ENCODE measurements at places on chromosomes 1 and 21.

DNA sequence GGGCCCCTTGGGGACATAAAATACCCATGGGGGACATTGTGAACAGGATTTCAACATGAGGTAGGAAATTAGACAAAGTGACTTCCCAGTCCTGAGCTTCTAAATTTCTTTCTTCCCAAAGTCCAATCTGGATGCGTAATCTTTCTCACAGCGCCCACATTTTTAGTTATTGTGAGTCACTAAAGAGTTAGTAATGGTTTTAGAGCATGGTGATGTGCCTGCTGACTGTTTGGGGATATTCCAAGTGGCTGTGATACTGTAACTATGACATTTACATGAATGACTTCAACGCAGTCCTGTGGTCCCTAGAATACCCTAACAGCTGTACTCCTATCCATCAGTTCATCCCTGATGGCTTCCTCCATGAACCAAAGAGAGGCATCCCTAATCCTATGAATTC is 224.0 kb upstream of the COA6 start:
- no peaks in the 10 kb centered on the region for H3K27me3 ChIP-seq
- H3K27ac ChIP-seq, result no peak overlapping the region
- DNase-seq, result no peak
- H3K36me3 ChIP-seq, result no peaks in the 10 kb centered on the region

GRCh38 chr1:209291715-209292114 is 291.8 kb upstream of the CAMK1G start:
- H3K4me1 ChIP-seq, result no peaks in the 10 kb centered on the region
- DNase-seq, result no peak
- no peak overlapping the region for H3K27ac ChIP-seq

- no peaks in the 10 kb centered on the region for H3K36me3 ChIP-seq
- no peaks in the 10 kb centered on the region for H3K4me1 ChIP-seq
- no peak overlapping the region for H3K4me3 ChIP-seq
- H3K27ac ChIP-seq, result no peak overlapping the region
These were observed 17.7 kb downstream of the SPATA46 start for GRCh38 chr1:162358928-162359327.

DNA sequence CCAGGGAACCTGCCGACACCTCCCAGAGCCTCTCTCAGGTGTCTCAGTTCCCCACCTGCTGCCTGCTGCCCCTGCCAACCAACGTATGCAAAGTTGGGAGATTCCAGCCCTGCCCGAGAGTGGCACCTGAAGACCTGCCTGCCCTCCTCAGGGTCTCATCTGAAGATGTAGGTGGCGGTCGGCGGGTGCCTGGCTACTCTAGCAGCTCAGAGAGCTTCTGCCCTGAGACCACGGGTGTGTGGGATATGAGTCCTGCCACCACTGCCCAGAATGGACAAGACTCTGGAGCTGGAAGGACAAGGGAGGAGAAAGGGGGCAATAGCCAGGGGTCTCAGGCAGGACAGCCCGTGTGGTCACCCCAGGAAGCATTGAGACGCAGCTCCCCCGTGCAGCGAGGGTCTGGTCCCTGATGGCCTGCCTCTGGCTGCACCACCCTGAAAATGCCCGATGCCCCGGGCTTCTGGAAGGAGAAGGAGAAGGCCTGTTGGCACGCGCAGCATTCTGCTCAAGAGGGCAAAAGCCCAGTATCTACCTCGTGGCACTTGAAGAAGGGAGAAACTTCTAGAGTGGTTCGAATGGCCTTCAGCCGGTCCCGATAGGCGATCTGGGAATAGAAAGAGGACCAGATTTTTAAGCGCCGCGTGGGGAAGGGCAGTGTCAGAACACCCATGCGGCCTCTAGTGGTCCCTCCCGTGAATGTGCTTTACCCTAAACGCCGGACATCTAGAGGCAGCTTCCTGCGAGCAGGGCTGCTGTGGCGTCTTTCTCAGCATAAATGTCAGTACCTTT is 88.8 kb downstream of the STUM start:
- H3K36me3 ChIP-seq, result peaks cover 11% of the 10 kb centered on the region
- no peak overlapping the region for H3K4me3 ChIP-seq
- H3K27ac ChIP-seq, result peak overlapping the region; percentile 58
- H3K4me1 ChIP-seq, result peaks cover 67% of the 10 kb centered on the region

GRCh38 chr1:234214129-234214910 is 158.9 kb upstream of the COA6 start:
- no peak for DNase-seq
- peaks cover 10% of the 10 kb centered on the region for H3K4me1 ChIP-seq
- H3K36me3 ChIP-seq, result no peaks in the 10 kb centered on the region
- H3K27me3 ChIP-seq, result no peaks in the 10 kb centered on the region

DNA sequence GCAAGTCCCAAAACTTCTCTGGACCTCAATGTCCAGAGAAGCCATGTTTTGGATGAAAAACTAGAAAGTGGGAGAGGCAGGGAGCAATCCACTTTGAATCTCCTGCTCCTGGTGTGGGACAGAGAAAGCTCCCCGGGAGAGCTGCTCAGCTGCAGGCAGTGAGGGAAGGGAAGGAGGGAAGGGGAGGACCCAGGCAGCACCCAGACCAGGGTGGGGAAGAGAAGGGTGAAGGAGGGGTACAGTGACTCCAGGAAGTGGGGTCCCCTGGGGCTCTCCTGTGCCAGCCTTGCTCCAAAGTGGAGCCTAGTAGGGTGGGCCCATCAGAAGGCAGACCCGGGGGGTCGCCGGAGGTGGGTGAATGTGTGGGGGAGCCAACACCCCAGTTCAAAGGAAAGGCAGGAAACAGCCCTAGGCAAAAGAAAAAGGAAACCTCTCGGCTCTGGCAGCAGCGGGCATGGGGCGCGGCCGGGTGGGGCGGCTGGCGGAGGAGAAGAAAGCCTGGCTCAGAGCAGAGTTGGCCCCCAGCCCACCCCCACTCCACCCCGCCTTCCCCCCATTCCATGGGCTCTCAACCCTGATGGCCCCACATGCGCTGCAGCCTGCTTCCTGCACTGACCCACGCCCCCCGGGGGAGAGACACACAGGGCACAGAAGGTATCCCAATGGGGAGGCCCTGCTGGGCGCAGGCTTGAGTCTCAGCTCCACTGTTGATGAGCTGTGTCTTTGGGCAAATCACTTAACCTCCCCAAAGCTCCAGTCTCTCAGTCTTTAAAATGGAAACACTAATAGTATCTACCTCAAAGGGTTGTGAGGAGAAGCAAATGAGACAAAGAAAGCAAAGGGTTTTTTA is 5.7 kb downstream of the LGR6 start:
- DNase-seq, result no peak
- peak overlapping the region; percentile 53 for H3K27ac ChIP-seq
- H3K27me3 ChIP-seq, result no peaks in the 10 kb centered on the region

DNA sequence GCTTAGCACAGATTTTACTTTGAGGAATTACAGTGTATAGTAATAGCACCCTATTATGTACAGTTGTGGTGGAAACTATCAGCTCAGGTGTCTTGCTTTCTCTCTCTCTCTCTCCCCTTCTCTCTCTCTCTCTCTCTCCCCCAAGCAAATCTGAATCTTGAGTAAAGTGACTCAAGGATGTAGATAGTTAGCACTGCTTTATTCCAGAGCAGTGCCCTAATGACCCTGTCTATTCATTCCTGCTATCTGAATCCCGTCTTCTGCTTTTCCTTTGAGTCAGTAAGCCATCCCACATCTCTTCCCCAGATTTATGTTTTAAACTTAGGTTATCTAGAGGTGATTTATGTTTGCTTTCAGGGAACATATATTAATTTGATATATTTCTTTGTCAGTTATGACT is 5.2 kb upstream of the HPCAL4 start:
- no peaks in the 10 kb centered on the region for H3K36me3 ChIP-seq
- no peak overlapping the region for H3K4me3 ChIP-seq
- H3K27ac ChIP-seq, result no peak overlapping the region
- H3K27me3 ChIP-seq, result peaks cover 81% of the 10 kb centered on the region

GRCh38 chr1:178743801-178744200 is 18.8 kb downstream of the RALGPS2 start:
- no peak overlapping the region for H3K27ac ChIP-seq
- no peaks in the 10 kb centered on the region for H3K36me3 ChIP-seq
- H3K4me1 ChIP-seq, result no peaks in the 10 kb centered on the region
- no peak overlapping the region for H3K4me3 ChIP-seq
- no peaks in the 10 kb centered on the region for H3K27me3 ChIP-seq

GRCh38 chr1:88608139-88608943 is 75.7 kb upstream of the PKN2 start:
- no peaks in the 10 kb centered on the region for H3K36me3 ChIP-seq
- DNase-seq, result no peak
- H3K4me3 ChIP-seq, result no peak overlapping the region
- H3K27me3 ChIP-seq, result no peaks in the 10 kb centered on the region
- H3K27ac ChIP-seq, result no peak overlapping the region

DNA sequence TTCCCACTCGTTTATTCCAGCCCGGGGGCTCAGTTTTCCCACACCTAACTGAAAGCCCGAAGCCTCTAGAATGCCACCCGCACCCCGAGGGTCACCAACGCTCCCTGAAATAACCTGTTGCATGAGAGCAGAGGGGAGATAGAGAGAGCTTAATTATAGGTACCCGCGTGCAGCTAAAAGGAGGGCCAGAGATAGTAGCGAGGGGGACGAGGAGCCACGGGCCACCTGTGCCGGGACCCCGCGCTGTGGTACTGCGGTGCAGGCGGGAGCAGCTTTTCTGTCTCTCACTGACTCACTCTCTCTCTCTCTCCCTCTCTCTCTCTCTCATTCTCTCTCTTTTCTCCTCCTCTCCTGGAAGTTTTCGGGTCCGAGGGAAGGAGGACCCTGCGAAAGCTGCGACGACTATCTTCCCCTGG is 716 bp downstream of the OLIG2 start:
- no peak overlapping the region for H3K27ac ChIP-seq
- no peaks in the 10 kb centered on the region for H3K36me3 ChIP-seq

Data from esophagus squamous epithelium (tissue), 5 donors.